Suppressor macrophage (primary cell): ENCODE measurements at places on chromosomes 13 and 19.

DNA sequence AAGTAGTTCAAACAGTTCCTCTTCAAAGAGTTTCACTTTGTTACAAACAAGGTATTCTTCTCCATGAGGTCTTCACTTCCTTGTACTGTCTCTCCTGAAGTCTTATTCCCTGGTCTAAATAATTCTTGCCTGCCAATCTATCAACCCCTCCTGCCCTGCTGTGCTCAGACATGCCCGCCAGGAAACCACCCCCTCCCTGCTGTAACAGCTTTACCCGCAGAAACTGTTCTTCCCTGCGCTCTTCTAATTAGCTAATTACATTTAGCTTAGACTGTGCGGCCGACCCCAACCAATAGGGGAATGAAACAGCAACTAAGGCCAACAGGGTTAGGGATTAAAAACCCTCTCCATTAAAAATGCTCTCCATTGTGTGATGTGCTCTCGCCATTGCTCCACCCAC is 46.7 kb downstream of the ZNF846 start:
- no peak for DNase-seq

DNA sequence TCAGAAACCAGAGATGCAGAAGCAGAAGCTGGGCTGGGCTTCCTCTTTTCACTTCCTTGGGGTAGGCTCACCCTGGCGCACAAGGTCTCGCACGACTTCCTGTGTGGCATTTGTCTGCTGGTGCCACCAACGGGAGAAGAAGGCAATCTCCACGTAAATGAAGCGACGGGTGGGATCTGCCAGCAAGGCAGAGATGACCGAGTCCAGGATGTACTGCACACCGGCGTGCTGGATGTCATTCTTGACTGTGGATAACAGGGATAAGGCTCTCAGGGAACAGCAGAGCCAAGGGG is 1.3 kb downstream of the MAN2B1 start:
- DNase-seq, result peak; percentile 98

DNA sequence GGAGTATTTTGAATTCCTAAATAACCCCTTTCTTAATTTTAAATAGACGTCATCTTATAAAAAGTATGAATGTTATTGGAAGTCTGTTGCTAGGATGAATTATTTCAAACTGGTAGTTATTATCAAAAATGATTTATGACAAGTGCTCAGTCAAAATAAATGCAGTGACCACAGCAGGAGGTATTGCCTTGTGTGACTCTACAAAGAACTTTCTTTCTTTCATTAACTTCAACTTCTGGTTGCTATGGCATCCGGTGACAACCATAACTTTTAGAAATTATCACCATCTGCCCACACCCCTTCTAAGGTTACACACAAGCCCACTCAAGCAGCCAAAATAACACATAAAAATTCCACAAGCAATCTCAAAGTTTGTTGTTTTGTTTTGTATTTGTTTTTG is 189.9 kb downstream of the DACH1 start:
- no peak for DNase-seq

- peak; percentile 64 for DNase-seq
Measured at GRCh38 chr19:7294558-7295212, 471 bp upstream of the INSR start.

- no peak for DNase-seq
Measured at GRCh38 chr13:112700291-112701060, 10.6 kb downstream of the ATP11A start.

DNA sequence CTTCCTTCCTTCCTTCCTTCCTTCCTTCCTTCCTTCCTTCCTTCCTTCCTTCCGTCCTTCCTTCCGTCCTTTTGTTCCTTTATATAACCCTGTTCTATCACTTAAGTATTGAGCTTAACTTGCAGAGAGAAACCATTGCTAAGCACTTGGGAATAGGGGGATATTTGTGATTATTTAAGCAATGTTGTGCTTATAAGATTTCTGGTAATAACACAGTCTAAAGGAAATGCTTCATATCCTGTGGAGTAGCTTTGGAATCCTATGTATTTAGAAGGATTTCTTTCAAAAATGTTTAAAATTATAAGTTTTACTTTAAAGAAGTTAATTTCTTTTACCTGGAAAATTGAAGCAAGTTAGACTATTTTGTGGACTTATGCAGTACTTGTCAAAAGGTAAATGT is 209.8 kb downstream of the PCCA start:
- no peak for DNase-seq
